Activated CD4-positive, alpha-beta T cell treated with anti-CD3 and anti-CD28 coated beads, Interleukin-2, amount 50 U/mL, for 24 hours (primary cell): ENCODE measurements at places on chromosomes 16 and 17.

GRCh38 chr16:88672776-88673175 lies 9.9 kb upstream of the MVD start:
- no peak for DNase-seq

DNA sequence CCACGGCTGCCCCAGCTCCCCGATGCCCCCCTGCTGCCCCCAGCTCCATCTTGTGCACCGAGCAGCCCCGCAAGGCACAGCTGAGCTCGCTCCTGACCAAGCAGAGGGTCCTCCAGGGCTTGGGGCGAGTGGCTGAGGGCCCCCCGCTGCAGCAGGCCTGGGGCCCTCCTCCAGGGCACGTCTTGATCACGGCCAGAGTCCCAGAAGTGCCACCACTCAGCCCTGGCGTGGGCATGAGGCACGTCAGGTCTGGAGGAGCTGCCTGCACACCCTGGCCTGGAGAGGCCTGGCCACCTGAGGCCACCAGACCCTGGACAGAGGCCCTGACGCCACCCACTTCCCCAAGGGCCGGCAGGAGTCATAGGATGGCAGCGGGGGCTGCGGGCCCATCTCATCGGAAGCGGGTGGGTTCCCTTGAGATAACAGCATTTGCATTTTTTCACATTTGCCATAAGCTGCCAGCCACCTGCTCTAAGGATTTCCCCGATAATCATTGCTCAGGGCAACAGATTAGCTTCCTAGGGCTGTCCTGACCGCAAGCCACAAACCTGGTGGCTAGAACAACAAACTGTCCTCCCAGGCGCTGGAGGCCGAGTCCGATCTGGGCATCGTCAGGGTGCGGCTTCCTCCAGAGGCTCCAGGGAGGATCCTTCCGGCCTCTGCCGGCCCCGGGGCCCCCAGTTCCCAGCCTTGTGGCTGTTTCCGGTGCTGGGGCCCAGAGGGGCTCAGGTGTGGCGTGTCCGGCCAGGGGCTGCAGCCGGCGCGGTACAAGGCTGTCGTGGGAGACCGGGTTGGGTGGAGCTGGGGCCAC lies 23.9 kb upstream of the C1QTNF8 start:
- no peak for DNase-seq

GRCh38 chr17:46976626-46977270 lies 2.3 kb downstream of the RPRML start:
- DNase-seq, result no peak

GRCh38 chr16:72014675-72015074 lies 6.1 kb downstream of the DHODH start:
- DNase-seq, result no peak

GRCh38 chr16:14164916-14165662 lies 94.0 kb downstream of the MRTFB start:
- no peak for DNase-seq

DNA sequence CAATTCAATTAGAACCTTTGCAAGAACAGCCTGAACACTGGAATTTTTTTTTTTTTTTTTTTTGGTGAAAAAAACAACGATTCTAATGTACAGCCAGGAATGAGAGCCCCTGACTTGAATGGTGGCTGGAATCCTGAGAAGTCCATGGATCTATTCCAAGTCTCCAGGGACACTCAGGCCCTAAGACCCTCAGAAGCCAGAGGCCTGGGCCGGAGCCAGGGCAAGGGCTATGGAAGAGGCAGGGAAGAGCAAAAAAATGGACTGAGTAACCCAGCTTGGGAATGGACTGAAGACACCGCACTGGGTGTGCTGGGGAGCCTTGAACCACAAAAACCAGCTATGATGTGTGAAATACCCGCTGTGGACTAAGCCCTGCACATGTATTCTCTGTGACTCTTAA lies 60.3 kb upstream of the LHX1 start:
- DNase-seq, result no peak

- DNase-seq, result no peak
These were observed 9.7 kb downstream of the IRX6 start for GRCh38 chr16:55333684-55334083.

- no peak for DNase-seq
These were observed 16.4 kb downstream of the CLEC10A start for GRCh38 chr17:7063518-7064094.

DNA sequence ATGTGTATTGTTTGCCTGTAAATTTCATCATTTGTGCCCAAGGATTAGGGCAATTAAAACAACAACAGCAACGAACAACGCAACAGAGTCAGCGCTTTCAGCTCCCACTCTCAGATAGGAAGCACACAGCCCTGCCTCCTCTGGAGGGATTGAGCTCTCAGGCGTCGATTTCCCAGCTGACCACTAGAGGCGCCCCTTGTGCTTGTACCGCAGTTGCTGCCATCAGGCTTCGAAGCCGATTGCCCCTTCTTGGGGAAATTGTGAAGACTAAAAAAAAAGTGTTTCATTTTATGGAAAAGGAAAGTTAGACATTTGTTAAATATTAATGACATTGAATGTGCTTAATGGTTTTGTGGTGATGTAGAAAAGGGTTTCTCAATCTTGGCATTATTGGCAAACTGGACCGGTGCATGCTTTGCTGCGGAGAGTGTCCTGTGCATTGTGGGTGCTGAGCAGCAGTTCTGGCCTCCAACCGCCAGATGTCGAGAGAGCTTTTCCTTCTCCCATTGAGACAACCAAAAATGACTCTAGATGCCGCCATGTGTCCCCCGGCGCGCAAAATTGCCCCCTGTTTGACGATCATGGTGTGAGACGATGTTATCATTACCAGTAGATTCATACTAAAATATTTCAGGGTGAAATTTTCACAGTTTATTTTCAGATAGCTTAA lies 650.4 kb upstream of the RBFOX1 start:
- DNase-seq, result no peak

- no peak for DNase-seq
These were observed 3.4 kb upstream of the MTSS2 start for GRCh38 chr16:70689035-70689969.

- no peak for DNase-seq
These were observed 78.2 kb downstream of the HLF start for GRCh38 chr17:55342800-55343585.

DNA sequence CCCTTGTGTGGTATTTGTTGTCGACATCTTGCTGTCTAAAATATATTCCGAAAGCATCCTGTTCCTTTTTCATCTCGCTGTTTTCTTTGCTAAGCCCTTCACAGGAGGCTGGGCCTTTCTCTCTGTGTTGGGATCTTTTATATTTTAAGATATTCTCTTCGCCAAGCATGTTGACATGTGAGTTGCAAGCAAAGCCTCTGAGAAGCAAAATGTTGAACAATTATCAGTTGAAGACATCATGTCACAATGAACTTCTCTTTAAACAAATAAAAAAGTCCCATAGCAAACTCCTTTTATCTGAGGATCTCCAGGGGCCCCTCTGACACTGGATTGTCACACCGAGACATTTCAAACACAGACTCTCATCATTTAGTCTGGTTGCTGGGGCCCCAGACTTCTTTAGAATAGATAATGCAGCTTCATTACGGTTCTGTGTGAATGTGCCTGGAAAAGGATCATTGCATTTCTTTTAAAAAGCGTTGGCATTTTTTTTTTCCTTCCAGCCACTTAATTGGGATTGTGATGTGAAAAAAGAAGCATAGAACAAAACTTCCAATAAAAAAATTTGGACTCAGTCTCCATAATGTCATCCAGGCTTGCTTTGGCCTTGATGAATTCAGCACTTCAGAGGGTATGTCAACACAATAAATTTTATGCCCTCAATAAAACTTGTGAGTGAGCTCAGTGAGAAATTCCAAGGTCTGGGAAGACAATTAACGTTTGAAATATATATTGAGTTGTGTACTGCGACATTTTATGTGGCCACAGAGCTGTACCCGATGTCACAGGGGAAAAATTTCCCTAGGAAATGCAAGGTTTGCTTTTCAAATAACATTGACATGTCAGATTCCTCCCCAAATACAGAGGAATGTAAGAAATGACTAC lies 496.8 kb downstream of the XYLT1 start:
- DNase-seq, result no peak

- DNase-seq, result no peak
These were observed 937.6 kb upstream of the EEF2KMT start for GRCh38 chr16:6035161-6035560.

DNA sequence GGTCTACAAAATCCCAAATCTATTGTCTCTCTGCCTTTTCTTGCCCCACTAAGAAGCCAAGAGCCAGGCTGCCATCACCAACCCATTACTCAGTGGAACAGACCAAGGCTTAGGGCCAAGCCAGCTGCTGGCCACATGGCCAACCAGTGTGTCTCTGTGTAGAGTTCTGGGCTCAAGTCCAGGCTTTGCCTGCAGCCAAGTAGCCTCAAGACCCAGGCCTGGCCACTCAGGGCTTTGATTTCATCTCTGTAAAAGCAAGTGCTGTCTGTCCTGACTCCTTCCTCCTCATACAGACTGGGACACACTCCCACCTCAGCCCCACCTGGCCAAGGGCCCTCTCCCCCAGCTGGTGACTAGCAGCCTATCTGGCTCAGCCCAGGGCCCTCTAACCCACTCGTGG lies 14.6 kb downstream of the SREBF1 start:
- DNase-seq, result no peak

GRCh38 chr16:73323880-73324279 lies 276.0 kb upstream of the ZFHX3 start:
- DNase-seq, result no peak

DNA sequence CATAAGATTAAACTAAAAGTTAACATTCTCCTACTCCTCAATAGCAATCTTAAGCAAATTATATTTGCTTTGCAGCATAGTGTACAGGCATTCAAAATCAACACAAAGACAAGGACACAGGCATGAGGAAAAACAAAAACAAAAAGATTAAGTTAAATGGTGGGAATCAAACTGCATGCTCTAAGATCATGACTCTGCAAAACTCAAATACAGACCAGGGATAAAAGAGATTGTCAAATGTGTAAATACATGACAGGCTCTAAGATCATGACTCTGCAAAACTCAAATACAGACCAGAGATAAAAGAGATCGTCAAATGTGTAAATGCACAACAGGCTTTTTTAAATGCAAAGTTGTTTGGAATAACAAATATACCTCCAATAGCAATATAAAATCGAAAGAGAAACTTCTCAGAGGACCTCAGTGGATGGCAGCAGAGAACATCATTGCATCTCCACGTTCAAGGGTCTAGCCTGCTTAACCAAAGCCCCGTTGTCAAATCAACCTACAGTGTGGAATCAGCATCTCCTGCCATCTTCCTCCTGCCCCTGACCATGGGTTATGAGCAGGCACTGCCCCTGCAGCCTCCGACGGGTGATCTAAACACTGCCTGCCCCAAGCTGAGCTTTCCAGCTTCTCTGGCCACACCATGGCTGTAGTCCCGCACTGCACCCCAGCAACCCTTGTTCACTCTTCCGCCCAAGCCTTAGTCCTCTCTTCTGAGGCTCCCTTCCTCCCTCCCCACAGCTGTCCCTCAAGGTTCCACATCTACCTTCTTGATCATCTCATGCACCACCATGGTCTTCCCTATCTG lies 446.1 kb downstream of the SOX9 start:
- no peak for DNase-seq

DNA sequence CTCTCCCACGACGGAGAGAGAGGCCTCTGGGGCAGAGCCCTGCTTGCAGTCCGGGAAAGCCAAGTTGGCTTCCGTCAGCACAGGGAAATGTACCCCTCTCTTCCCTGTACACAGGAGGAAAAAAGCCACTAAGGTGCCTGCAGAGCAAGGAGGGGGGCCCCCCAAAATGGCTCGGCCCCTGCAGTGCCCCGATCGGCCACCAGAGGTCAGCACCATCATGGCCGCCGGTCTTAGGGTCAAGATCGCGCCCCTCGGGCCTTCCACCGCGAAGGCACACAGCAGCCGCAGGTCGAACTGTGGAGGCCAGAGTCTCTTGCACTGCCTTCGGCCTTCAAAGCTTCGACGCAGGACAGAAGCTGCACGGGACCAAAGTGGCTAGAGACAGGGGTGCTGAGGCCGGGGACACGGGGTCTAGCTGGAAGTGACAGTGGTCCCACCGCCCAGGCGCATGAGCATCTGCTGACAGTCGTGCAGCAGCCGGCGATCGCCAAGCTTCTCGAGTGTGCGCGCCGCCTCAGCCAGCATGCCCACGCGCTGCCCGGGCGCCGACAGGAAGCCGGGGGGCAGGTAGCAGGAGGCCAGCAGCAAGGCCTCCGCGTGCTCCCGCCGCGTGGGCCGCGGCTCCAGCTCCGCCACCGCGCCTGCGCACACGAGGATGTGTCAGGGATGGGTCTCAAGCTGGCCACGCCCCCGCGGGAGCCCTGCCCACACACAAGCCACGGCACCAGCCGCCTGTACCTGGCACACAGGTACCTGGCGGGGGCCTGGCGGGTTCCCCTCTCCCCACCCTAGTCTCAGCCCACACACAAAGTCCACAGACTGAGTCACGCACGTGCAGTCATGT lies 24.4 kb downstream of the SREBF1 start:
- DNase-seq, result peak; percentile 57

DNA sequence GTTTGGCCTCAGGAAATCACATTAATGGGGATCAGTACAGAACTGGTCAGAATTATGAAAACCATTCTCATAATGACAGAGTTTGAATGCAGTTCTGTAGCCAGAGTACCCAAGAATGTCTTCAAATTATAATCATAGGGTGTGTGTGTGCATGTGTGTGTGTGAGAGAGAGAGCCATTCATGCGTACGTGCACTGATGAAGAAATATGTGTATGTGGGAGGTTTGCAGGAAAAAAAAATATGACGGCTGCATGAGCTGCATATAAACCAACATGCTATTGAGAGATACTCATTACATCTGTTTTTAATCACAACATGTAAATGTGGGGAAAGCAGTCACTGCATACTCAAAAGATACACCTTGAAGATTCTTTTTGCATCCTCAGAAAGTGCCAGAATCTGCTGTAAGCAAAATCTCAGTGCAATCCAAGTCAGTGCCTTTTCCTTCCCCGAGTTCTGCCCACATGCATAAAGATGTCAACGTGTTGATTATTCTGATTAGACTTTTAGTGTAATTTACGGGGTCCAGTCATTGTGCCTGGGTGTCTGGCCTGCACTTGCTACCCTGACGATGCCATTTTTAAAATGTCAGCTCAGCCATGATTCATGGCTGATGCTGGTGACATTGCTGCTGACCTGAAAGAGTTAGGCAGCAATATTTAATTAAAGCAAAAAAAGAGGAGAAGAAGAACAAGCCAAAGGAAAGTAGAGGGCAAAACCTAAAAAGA lies 378.7 kb upstream of the ZFHX3 start:
- DNase-seq, result no peak

GRCh38 chr17:61345825-61346666 lies 53.6 kb upstream of the TBX2 start:
- DNase-seq, result no peak

GRCh38 chr16:88813269-88814143 lies 1.8 kb upstream of the APRT start:
- DNase-seq, result no peak

DNA sequence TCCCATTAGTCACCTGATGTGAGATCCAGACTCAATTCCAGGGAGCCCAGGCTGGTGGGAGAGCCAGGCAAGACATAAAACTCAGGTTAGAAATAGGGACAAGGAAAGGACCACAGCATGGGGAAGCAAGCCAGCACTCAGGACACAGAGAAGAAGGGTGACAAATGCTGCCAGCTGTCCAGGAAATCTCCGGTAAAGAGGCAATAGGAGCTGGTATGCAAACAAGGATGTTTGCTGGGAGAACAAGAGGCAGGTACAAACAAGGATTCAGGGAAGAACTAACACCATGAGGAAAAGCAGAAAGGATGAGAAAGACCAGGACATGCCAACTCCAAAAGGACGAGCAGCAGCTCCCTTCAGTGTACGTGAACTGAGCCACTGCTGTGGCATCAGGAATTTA lies 10.2 kb upstream of the TXNDC11 start:
- no peak for DNase-seq
